Activated CD8-positive, alpha-beta memory T cell treated with anti-CD3 and anti-CD28 coated beads for 1 hour (primary cell): ENCODE measurements at places on chromosomes 3 and 15.
A peak's percentile ranks its signal among the peaks of the same experiment; 100 is the strongest.

- DNase-seq: no peak
Observed at GRCh38 chr3:9809615-9810432, at the start of gene TTLL3. Gene TTLL3 (plus strand): TSS chr3:9810262. CDS start chr3:9810662, 400 bp downstream.

DNA sequence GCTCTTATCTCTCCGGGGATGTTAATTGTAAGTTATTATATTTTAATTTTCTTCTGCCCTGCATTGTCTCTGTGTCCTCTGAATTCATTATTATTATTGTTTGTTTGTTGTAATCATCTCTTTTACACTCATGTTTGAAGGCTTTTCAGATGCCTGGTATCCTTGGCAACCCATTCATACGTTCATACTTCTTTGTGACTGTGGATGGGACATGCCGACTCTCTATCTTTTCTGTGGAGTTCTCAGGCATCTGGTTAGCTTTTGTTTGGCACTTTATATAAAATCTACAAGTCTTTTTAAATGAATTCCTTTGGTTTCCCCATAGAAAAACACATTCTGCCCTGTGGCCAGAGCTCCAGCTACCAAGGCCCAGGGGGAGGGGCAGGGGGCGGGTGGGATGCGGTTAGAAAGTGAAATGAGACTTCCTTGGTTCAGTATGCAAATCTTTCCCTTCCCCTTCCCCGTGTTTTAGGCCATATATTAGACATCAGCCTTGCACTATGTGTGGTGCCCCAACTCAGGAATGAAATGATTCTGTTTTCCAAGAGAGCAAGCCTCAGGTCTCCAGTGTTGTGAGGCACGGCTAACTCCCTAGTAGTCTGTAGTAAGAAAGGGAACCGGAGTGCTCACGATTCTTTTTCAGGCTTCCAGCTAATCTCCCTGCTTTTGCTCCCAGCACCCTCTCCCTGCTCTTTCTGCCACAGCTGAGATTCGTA is 79.2 kb downstream of the SST start:
- no peak for DNase-seq

GRCh38 chr3:81726735-81727134 is 34.7 kb downstream of the GBE1 start:
- DNase-seq: no peak

DNA sequence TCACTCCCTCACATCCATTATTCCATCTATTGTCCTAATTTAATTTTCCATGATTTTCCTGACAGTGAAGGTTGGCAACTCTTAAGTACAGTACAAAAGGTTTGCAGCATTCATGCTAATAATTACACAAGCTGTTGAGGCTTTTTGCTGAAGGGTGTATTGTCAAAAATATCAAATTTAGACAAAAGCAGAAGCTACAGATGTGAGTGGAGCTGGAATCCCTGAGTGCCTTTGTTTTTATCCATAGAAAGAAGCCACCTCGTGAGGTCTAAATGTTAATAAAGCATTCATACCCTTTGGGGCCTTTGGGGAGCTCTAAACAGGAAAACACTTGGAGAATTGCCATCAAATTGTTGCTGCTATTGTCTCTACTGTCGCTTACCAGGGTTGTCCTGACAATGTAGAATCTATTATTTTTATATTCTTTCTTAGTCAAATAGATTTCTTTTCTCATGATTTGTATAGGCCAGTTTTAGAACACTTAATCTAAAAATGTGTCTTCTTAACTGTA is 185.8 kb upstream of the ROBO1 start:
- no peak for DNase-seq

DNA sequence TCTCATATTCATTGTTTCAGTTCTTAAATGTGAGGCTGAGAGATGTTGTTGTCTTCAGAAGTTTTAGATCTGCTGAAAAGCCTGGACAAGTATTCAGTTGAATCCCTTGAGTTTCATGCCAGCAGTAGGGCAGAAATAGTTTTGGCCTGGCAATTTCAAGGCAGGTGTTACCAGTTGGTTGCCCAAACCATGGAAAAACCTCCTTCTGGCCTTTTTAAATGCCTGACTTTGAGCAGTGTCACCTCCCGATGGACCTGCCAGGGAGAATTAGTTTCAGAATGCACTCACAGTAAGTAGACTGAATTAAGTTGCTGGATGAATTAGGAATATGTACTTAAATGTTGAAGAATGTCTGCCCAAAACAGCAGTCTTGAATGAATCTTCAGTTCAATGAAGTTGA is 383.1 kb downstream of the KCNH8 start:
- no peak for DNase-seq

DNA sequence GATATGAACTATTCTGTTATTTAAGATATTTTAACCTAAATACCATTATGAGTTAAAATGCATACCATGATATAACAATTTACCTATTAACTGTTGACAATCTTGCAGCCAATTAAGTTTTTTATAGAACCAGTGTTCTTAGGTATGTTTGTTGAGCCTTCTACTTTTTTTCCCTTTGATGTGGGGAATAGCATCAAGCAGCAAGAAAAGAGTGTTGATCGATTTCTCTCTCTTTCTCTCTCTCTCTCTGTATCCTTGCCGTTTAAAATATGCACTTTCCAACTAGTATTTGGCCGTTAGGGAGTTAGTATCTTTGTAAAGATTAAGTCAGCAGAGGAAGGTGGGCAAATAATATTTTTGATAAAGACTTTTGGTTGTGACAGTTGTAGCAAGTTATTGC is 5.9 kb downstream of the CHD2 start:
- no peak for DNase-seq

DNA sequence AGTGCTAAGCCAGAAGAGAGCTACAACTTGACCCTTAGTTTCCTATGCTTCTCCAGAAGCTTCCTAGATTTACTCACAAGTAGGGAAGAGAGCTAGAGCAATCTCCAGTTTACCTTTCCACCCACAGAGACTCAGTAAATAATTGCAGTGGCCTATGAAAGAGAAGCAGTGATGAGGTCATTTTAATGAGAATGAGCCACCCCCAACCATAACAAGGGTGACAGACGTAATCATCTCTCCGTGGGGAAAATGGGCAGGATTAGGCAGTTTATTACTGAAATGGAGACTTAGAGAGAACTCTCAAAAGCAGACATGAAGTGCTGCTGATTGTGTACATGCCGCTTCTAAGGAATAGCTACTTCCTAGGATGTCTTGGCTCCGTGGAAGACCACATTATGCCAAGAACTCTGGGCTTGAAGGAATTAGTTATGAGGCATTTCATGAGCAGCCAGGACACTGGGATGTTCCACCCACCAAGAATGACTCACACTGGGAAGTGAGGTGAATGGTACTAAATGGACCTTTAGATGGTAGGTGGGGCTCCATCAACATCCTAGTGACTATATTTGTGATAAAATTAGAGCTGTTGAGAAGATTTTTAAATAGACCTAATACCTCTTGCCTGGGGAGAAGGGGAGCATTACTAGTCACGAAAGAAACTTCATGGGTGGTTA is 160.9 kb downstream of the EDEM1 start:
- DNase-seq: no peak

GRCh38 chr15:86610038-86610437 is 530.4 kb downstream of the AGBL1 start:
- DNase-seq: no peak

- DNase-seq: no peak
Observed at GRCh38 chr3:118607915-118608820, 426.5 kb downstream of the IGSF11 start.

- no peak for DNase-seq
Observed at GRCh38 chr15:68339481-68339880, 61.9 kb downstream of the FEM1B start.

DNA sequence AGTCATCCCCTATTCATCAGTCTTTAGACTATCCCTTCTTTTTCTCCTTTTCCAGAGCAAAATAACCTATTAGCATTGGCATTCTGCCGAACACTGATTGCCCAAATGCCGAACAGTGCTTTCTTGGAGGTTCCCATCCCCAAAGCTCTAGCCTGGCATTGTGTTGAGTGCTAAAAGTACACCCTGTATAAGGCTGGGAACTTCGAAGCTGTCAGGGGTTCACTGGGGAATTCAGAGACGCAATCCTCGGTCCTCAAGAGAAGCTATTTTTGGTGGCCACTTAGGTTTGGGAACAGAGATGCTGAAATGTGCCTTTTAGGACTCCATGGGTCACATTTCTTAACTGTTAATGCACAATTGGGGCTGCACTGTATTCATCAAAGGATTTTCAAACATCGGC is 8.4 kb downstream of the FRMD5 start:
- DNase-seq: no peak

GRCh38 chr3:42880183-42880582 is 4.5 kb upstream of the CYP8B1 start:
- no peak for DNase-seq

GRCh38 chr3:13199899-13200451 is 126.7 kb upstream of the IQSEC1 start:
- DNase-seq: no peak

- peak; percentile 32 for DNase-seq
Observed at GRCh38 chr15:74635228-74635627, 19.6 kb downstream of the CLK3 start.

DNA sequence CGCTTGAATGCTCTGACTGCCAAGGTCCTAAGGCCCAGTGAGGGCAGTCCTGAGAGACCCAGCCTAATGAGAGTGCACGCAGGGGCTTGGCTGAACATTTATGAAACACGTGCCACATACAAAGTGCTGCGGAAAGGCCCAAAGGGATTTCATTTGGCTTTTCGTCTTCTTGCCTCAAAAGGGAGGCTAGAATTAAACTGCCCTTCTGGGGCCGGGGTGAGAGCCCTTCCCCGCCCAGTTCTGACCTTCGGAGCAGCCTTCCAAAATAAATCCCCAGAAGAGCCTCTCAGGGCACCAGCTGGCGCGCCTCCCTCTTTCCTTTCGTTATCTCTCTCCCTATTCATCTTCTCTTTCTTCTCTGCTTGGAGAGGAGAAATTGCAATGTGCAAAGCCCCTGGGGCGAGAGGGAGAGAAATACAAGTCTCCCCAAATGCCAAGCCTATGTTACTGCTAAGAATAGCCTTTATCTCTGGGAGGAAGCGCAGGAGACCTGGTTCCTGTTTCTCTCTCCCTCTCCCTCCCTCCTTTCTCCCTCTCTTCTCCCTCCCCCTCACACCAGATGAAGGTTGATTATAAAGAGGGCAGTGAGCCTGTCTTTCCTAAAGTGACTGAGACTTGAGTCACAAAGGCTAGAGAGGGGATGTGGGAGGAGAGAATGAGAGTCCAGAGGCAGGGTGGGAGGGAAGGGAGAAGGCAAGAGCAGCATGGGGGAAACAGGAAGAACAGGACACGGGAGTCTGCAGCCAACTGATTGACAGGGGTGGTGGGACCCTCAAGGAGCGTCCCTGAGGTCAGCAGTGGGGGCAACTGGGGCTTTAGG is 36.7 kb upstream of the NDUFB4 start:
- DNase-seq: no peak
